GM03348 (cell line): ENCODE measurements at places on chromosomes 7 and 10.

DNA sequence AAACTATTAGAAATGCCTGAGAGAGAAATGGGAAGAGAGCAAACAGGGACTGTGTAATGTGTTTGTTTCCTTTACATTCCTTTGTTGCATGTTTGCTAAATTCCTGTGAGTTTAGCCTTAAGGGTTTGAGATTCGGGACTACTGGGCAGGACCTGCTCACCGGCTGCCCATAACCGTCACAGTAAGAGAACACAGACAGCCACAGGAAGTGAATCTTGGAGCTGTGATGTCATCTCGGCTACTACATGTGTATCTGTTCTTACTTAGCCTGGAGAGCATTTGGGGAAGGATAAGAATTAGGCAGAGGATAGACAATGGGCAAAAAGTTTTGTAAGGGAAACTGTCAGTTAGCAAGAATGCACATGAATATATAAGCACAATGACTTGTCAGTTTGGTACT is 485.1 kb upstream of the KLF6 start:
- peak; percentile 67 for DNase-seq

DNA sequence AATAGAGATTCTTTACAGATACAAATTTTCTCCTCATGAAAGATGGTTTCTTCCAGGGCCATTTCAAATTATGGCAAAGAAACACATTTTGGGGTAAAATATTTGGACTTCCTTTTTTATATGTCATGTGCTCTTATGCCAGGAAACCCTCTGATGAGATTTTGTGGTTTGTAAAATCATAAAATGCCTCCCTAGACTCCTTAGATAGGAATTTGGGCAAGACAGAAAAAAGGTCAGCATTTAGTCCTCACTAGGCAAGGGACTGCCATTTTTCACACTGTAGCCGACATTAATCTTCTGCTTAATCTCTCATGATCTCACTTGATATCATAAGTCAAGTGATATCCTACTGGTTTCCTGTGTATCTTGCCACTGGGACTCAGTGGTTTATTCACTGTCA is 286.4 kb downstream of the ARHGAP12 start:
- DNase-seq, result no peak

GRCh38 chr10:11638055-11638698 is 26.7 kb upstream of the USP6NL start:
- DNase-seq, result no peak

GRCh38 chr10:132624847-132625471 is 87.4 kb downstream of the INPP5A start:
- peak; percentile 47 for DNase-seq

DNA sequence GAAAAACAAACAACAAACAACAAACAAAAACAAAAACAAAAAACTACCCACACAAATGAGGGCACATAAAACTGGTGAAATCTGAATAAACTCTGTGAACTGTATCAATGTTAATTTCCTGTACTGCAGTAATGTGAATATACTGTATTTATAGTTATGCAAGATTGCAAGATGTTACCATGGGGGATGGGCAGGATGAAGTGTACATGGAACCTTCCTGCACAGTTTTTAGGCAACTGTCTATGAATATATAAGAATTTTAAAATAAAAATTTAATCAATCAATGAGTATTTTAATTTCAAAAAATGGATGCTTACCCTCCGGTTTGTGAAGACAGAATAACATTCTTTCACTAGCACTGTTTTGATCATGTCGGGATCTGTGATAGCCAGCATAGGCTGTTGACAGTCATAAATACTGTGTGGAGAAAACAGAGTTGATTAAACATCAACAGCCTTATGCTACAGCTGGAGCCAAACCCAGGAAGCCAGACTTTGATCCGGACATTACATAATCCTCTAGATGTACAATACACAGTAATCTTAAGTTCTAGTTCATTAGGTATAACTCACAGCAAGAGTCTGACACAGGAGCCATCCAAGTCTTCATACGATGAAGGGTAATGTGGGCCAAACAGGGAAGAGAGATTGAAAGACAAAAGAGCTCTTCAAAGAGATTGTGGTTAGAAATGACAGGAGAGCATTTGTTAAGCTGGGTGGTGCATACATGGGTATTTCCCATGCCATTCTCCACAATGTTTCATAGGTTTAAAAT is 14.8 kb downstream of the CYP3A7 start:
- DNase-seq, result no peak

DNA sequence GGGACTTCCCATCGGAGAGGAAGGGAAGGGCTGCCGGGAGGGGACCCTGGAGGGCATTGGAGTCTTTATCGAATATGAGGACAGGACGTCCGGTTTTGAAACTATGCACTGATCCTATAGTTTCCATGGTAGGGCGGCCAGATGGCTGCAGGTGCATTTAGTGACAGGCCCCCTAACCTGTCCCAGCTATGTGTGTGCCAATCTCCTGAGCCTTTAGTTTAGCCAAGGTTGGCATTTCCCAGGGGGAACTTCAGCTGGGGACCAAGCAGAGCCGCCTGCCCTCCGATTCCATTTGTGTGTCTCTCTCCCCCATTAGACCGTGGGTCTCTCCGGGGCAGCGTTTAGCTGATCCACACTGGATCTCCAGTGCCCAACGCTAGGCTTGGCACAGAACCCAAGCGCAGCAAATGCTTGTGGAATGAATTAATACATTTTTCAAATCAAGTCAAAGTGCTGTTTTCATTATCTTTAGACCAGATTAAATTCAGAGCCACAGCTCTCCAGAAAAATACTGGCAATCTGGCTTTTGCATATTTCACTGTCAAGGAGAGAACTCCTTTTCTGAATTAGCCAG is 19.9 kb downstream of the TMEM270 start:
- no peak for DNase-seq

- no peak for DNase-seq
Observed at GRCh38 chr7:21944616-21945453, 864 bp downstream of the CDCA7L start.

DNA sequence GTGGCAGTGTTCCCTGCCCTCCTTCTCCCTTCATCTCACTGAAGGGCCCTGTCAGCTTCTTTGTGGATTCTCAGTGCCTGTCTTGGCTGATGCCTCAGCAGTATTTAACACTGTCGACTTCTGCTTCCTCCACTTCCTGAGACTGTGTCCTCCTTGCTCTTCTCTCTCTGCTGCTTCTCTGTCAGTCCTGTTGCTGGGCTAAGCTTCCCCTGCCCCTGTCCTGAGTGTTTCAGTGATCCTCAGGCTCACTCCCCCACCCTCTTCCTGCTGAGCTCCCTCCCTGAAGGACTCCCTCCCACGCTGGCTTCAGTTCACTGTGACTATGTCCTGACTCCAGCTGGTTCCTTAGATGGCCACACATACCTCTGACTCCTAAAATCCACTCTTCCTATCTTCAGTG is 64.9 kb downstream of the CREM start:
- DNase-seq, result peak; percentile 23

DNA sequence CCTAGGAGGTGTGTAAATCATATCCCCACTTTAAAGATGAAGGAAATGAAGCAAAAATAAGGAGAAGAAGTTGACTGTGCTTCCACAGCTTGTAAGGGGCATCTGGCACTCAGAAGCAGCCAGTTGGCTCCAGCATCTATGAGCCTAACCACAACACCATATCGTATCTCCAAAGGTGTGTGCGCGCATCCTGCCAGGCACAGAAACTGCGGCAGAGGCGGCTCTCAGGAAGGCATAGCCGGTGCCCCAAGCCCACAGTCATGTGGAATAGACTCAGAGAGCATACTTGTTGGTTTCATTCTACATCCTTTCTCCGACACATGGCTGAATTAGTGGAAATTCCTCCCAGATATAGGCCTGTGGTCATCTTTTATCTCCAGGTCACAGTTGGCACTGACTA is 423.9 kb downstream of the CALN1 start:
- no peak for DNase-seq

GRCh38 chr7:1922870-1923236 is 252.8 kb downstream of the ELFN1 start:
- no peak for DNase-seq

DNA sequence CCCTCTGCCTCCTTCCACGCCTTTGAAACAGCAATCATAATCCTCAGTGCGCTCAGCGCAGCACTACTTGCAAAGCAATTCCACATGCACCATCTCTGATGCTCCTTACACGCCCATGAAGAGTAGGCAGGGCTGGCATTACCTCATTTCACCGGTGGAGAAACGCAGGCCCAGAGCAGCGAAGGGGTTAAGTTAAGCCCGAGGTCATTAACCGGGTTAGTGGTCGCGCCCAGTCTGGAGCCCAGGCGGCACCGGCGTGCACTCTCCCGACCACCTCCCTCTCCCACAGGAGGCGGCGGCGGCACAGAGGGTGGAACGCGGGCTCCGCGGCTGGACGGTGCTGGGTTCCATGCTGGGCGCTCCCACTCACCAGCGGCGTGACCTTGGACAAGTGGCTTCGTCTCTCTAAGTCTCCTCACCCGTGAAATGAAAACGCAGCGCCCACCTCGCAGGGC is 515 bp downstream of the FASTK start:
- peak; percentile 36 for DNase-seq

DNA sequence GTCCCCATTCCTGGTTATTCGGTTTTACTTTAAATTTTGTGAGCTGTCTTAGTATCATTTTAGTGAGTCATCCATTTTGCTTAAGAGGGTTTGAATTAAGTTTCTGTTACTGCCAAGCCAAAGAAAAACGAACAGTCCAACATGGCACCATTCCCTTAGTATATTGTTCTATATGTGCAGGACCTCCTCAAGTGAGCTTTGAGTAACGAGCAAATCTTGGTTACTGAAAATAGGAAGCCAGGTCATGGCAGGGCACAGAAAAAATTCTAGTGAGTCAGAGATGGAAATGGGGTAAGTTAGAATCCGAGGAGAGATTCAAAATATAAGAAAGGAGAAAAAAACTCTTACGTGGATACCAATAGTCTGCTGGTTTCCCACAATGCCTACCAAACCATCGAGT is 292.9 kb downstream of the BAMBI start:
- no peak for DNase-seq

DNA sequence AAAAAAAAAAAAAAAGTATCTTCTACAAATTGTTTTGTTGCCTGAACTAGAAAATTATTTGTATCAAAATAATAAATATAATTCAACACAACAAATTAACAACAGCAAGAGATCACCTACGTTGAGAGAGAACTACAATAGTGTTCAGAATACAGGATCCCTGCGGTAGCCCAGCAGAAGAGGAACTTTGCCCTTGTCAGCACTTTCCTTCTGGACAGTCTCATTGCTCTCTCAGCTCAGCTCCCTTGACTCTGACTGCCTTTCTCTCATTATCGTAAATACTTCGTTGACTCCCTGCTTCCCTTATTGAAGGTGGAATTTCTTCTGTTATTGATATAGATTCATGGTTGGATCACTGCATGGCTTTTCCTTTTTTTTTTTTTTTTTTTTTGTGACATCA is 469.5 kb upstream of the VSTM2A start:
- no peak for DNase-seq

- no peak for DNase-seq
Observed at GRCh38 chr10:10160821-10161312, 856.8 kb upstream of the CELF2 start.

GRCh38 chr7:135557455-135558336 is at the start of gene NUP205:
TSS of gene NUP205 (plus strand) at chr7:135557917. CDS start at chr7:135557945, 28 bp downstream.
- DNase-seq, result peak; percentile 89

GRCh38 chr7:101856473-101857357 is 39.3 kb downstream of the CUX1 start:
- peak; percentile 88 for DNase-seq

DNA sequence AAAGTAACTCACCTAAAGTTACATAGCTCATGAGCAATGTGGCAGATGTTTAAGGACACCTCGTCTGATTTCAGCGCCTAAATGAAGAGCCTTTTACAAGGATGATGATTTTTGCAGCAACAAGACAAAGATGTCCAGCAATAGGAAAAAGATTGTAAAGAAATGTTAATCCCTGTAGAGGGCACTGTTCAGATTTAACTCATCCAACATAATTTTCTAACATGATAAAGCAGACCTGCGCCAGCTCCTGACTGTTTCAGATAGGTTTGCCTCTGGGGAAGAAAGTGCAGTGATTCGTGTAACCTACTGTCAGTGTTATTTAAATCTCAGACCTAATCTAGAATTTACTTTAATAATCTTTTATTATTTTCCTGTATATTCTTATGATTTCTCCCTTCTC is 595.2 kb downstream of the AUTS2 start:
- peak; percentile 22 for DNase-seq

GRCh38 chr10:42972946-42973345 is 103.9 kb upstream of the RET start:
- DNase-seq, result no peak

DNA sequence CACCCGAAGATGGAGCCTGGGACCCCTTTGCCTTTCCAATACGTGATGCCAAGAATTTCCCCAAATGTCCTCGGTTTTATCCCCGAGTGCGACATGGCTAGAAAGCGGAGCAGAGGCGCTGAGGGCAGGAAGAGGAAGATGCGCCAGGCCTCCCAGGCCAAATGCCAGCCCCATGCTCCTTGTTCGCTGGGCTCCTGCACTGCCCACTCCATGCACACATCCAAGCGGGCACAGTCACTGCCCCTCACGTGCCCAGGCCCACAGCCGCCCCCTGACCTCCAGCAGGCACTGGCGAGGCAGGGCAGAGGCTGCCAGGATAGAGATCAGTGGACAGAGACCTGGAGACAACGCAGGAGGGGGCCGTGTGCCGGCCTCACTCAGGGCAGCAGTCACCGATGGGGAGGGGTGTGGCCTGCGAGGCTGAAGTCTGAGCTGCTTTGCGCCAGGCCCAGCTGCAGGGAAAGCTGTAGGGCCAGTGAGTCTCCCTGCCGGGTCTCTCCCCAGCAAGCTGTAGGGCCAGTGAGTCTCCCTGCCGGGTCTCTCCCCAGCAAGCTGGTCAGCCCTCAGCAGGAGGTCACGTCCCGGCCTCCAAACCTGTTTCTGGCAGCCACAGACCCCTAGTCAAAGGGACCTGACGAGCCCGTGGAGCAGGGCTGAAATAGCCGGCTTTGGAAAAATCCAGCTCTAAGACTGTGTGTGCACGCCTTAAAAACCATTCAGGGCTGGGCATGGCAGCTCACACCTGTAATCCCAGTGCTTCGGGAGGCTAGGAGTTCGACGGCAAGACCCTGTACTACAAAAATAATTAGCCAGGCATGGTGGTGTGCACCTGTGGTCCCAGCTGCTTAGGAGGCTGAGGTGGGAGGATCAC is 100.6 kb upstream of the DIP2C start:
- DNase-seq, result peak; percentile 6

DNA sequence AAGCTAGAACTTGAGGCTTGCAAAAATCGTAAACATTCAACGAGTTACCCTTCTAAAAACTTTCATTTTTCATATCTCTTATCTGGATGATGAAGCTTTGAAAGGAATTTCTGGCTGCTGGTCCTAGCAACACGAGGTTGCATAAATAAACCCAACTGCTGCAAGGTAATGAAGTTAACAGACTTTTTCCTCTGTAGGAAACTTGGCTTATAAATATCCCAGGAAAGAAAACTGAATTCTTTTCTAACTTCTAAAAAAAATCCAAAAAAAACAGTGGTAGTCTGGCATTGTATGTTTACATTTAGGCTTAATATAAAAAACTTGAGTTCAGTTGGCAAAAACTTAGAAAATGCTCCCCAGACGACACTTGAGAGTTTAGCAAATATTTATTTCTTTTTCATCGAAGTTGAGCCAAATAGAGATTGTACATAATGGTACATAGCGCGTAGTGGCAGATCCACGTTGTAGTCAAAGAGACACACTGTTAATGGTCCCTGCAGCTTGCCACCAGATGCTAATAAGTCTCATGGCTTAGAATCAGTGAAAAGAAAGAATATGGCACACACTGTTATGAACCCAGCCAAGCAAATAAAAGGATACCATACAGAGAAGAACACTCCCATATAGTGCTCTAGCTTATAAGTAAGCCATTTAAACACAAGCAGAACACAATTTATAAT is 200.3 kb upstream of the PCLO start:
- DNase-seq, result no peak
